ENCODE measurements at places on chromosomes 13 and 19. TPM values are rescaled to one million over a fixed set of nuclear protein-coding genes. Genes with fewer than 3 reads are reported as not detected.

CCDC122 gene
- 10.5 TPM for total RNA-seq

- DNase-seq = no peak
Observed at GRCh38 chr19:48123907-48124651, 13.5 kb upstream of the PLA2G4C start.

MIR17HG gene
- total RNA-seq = 37.1 TPM

CGB5 gene
- total RNA-seq = 0.35 TPM

- DNase-seq = no peak
Observed at GRCh38 chr13:109756778-109757177, 29.6 kb downstream of the IRS2 start.

GRCh38 chr19:19525611-19526380, 2.9 kb upstream of the YJEFN3 start:
- no peak for DNase-seq

GRCh38 chr19:29118389-29118788, 94.6 kb downstream of the UQCRFS1 start:
- no peak for DNase-seq

GRCh38 chr13:22402682-22403081, 731.8 kb downstream of the FGF9 start:
- DNase-seq = no peak

DNA sequence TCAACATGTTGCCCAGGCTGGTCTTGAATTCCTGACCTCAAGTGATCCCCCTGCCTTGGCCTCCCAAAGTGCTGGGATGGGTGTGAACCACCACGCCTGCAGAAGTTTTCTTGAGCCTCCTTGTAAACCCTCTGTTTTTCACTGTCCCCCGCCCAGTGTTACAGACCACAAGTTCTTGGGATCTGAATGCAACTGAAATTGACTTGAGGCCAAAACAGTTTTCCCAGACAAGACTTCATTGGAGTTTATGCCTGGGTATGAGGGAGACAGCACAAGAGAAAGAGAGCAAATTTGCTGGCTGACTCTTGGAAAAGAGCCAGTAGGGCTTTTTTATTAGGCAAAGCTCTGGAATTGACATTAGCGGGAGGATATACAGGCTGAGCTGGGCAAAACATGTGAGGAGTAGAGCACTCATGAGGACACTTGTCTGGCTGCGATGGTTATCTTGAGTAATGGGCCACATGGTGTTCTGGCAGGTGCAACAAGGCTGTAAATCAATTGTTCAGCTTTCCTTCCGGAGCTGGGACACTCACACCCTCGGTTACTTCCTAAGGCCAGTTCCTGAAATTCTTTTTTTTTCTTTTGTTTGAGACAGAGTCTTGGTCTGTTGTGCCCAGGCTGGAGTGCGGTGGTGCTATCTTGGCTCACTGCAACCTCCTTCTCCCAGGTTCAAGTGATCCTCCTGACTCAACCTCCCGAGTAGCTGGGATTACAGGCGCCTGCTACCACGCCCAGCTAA, 12.7 kb upstream of the HNRNPL start:
- no peak for DNase-seq

GRCh38 chr13:33169273-33169980, 116.1 kb downstream of the STARD13 start:
- no peak for DNase-seq

GRCh38 chr19:45179072-45179891, 698 bp downstream of the BLOC1S3 start:
- no peak for DNase-seq

DNA sequence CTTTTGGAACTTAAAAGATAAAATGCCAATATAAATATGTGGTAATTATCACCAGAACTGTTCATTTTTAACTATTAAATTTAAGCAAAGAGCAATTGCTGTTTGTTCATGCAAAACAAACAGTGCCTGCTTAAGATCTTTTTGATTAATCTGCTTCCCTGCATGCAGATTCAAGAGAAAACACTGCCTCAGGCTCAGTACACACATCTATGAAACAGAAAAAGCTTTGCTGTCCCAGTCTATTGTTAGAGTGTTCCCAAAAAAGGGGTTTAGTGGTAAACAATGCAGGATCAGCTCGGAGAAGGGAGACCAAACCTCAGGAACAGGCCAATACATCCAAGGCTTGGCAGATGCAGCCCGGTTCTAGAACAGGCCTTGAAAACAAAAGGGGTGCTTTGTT, 49.3 kb upstream of the TDRD3 start:
- no peak for DNase-seq

DNA sequence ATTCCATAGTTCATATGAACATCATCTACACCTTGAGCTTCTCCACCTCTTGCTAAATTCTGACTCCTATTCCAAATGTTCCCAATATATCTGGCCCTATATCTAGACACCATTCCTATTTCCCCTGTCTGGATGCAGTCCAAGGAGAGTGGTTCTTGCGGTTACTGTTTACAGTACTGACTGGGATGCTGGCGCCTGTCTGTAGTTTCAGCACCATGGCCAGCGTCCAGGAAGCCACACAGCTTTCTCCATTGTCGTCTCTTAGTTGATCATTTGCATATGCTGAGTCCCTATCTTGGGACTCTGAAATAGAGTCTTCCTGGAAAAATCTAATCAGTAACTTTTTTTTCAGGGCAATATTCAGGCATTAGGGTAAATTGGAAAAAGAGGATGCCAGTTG, 14.9 kb downstream of the LAIR2 start:
- peak; percentile 63 for DNase-seq

DNA sequence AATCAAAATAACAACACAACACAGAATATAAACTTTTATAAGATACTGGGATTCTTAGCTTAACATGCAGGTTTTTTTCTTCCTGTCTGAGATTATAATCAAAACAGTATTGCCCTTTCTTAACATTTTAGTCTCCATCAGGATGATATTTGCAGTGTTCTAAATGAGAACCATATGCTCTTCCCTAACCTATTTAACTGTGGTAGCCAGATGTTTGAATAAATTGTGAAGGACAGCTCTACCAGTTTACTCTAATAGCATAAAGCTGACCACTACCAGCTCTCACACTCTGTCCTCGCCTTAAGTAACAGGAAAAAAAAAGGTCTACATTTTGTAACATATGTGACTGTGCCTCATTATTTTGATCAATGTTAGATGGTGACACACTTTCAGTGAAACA, 618.7 kb upstream of the SGCG start:
- no peak for DNase-seq

SPRED3 gene
- total RNA-seq = 5.2 TPM

KCNN4 gene
- total RNA-seq = 1.1 TPM

All from WTC11 (cell line).